ENCODE measurements at places on chromosomes 4 and X. TPM values are rescaled to one million over a fixed set of nuclear protein-coding genes. Genes with fewer than 3 reads are reported as not detected.

DNA sequence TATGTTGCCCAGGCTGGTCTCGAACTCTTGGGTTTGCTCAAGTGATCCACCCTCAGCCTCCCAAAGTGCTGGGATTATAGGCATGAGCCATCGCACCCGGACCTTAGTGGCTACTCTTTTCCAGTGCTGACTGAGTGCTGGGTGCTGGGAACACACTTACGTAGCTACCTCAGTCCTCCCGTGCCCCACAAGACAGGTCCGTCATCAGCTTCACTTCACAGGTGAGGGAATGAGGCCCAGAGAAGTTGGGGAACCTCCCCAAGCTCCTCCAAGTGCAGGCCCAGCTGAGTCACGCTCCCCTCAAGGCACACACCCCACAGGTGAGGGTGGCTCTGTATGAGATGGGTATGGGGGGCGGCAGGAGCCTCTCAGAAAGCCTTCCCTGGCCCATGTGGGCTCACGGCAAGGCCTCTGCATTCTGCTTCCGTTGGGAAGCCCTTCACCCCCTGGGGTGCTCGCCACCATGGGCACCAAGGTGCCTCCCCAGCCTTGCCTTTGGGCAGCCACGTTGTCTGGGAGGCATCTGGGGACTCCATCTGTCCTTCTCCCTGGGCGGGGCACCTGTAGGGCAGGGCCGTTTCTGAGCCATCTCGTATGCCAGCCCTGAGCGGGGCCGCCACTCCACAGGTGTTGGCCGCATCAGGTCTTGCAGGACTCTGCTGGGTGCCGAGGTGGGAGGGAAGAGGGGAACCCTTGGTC lies 28.4 kb downstream of the NSG1 start:
- peaks cover 16% of the 10 kb centered on the region for H3K36me3 ChIP-seq
- H3K4me3 ChIP-seq: no peak overlapping the region
- H3K27me3 ChIP-seq: no peaks in the 10 kb centered on the region
- no peak for DNase-seq
- H3K27ac ChIP-seq: no peak overlapping the region

- H3K27me3 ChIP-seq: no peaks in the 10 kb centered on the region
- H3K36me3 ChIP-seq: no peaks in the 10 kb centered on the region
- no peak overlapping the region for H3K27ac ChIP-seq
Measured at GRCh38 chrX:144681501-144681900, 565.8 kb upstream of the SPANXN1 start.

F11 gene
- not detected for total RNA-seq

DNA sequence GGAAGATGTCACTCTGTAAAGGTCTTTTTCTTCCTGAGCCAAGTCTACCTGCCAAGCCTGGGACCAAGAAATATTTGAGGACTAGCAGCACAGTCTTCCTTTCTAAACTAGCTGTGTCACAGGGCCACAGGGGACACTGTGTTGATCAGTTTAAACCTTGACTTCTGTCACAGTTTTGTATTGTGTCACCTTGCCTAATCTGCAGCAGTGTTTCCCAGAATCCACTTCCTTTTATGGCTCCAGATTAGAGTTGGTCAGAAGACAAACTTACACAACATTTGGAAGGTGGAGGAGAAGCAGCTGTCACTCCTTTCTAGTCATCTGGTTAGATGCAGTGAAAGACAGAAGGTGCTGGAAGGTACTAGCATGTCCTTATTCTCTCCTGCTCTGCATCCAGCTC lies 143.1 kb upstream of the BCOR start:
- H3K27me3 ChIP-seq: no peaks in the 10 kb centered on the region
- H3K4me1 ChIP-seq: peaks cover 7% of the 10 kb centered on the region
- no peak overlapping the region for H3K27ac ChIP-seq
- H3K36me3 ChIP-seq: no peaks in the 10 kb centered on the region
- DNase-seq: no peak
- no peak overlapping the region for H3K4me3 ChIP-seq

DNA sequence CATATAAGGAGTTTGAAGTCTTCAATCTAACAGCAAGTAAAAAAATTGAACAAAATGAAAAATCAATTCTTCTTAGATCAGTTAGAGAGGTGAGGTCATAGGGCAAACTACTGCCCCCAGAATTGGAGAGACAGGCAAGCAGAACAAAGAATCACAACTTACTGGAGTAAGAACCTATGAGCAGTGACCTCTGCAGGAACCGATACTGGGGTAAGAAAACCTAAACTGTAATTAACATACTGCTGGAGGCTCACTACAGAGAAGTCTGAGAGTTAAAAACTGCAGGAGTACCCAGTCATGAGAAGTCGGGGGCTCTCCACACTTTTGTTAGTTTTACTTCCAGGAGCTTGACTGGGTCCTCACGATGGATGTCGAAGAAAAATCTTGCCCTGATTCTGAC lies 16.0 kb downstream of the CLDN22 start:
- no peaks in the 10 kb centered on the region for H3K27me3 ChIP-seq
- no peak for DNase-seq
- no peak overlapping the region for H3K4me3 ChIP-seq
- peaks cover 16% of the 10 kb centered on the region for H3K36me3 ChIP-seq
- H3K27ac ChIP-seq: no peak overlapping the region

GRCh38 chr4:36348403-36348938 lies 67.1 kb downstream of the DTHD1 start:
- DNase-seq: no peak
- H3K36me3 ChIP-seq: no peaks in the 10 kb centered on the region
- no peak overlapping the region for H3K4me3 ChIP-seq
- H3K4me1 ChIP-seq: no peaks in the 10 kb centered on the region

SYN1 gene
- 0.66 TPM for total RNA-seq

DNA sequence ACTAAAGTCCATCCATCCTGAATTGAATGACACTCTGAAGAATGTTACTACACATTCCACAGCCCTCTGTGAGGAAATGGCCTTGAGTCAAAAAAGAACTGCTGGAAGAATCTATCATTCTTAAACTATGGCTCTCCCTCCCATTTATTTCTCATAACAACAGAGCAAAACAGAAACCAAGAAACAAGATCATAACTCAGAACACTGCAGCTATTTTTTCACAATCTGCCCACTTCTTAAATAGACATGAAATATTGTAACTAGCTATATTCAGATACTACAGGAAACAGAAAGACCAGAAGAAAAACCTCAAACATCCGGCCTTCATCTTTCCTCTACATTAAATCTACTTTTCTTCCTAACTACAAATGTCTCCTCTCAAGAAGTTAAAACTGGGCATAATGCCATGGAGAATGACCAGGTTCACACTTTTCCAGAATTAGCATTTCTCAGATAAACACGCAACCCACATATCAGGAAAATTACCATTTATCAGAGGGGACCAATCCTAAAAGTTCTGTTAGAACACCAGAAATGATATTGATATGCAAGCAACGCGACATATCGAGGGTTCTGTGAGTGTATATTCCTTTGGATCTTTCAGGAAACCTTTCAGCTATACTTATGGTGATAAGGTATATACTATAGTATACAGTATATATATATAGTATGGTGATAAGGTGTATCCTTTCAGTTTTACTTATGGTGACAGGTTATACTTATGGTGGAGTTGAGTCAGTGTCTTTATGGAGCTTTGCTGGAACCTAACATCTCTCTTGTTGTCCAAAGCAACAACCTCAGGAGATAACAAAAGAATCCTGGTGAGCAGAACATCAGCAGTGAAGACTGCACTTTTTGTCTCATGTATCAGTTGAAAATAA lies 60.4 kb upstream of the IRF2 start:
- no peak overlapping the region for H3K4me3 ChIP-seq
- peaks cover 41% of the 10 kb centered on the region for H3K4me1 ChIP-seq
- peak; percentile 50 for DNase-seq
- no peaks in the 10 kb centered on the region for H3K27me3 ChIP-seq
- peak overlapping the region; percentile 93 for H3K27ac ChIP-seq

ELOVL6 gene
- 2.5 TPM for total RNA-seq

- no peak overlapping the region for H3K4me3 ChIP-seq
- no peak for DNase-seq
- H3K27ac ChIP-seq: no peak overlapping the region
- H3K4me1 ChIP-seq: no peaks in the 10 kb centered on the region
- H3K27me3 ChIP-seq: no peaks in the 10 kb centered on the region
Measured at GRCh38 chr4:17358241-17358640, 153.6 kb downstream of the QDPR start.

DNA sequence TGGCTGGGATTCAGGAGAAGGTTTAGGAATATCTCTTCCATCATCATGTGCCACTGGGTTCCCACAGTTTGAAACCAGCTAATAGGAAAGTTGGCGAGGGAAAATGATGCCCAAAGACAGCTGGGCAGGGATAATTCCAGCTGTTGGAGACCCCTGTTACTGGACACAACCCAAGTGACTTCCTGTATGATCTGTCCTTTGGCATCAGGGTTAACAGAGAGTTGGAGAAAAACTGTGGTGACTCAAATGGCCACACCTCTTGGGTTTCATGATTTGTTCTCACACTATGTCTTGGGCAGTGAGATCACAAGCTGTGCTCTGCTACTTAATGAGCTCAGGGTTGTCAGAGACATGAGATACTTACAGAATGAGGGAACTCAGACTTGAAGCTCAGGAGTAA lies 3.8 kb downstream of the FGF16 start:
- DNase-seq: no peak
- H3K36me3 ChIP-seq: no peaks in the 10 kb centered on the region
- no peak overlapping the region for H3K4me3 ChIP-seq
- H3K4me1 ChIP-seq: peaks cover 19% of the 10 kb centered on the region
- H3K27me3 ChIP-seq: no peaks in the 10 kb centered on the region

DNA sequence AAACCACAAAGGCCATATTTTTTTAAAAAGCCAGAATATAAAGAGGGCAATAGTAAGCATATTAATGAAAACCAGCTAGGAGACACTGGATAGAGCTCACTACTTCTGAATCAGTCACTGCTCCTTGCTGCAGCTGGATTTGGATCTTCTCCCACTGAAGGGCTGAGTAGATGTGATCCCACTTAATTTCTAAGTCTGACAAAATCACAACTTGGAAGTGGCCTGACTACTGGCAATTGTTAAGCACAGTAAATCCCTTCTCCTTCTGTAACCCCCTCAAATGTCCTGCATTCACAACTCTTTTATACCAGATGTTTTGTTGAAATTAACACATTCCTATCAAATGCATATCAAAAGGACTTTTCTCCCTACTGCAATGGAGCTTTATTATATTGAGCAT lies 72.9 kb downstream of the AMMECR1 start:
- no peaks in the 10 kb centered on the region for H3K36me3 ChIP-seq
- no peak overlapping the region for H3K27ac ChIP-seq
- H3K27me3 ChIP-seq: no peaks in the 10 kb centered on the region
- no peak overlapping the region for H3K4me3 ChIP-seq
- no peak for DNase-seq
- H3K4me1 ChIP-seq: no peaks in the 10 kb centered on the region

DNA sequence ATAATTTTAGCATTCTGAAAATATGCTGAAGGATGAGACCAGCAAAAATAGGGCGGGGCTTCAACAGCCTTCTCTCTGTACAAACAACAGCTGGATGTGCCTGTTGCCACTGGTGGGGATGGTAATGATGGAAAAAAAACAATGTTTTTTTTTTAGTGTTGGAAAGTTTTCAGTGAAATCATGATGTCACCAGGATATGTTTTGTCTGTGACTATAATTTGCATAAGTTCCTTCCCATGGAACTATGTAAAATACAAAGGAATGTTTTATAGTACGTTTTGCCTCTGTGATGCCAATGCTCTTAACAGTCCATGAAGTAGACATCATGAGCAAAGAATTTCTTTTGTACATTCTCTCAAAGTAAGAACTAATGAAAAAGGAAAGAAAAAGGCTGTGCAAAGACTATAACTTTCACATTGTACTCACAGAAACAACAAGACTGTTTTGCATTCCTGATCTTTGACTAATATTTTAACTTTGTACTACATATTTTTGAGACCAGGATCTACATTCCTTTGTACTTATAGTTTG lies 589.7 kb downstream of the SPRY1 start:
- no peaks in the 10 kb centered on the region for H3K36me3 ChIP-seq
- DNase-seq: no peak
- H3K4me1 ChIP-seq: peaks cover 4% of the 10 kb centered on the region
- no peaks in the 10 kb centered on the region for H3K27me3 ChIP-seq
- no peak overlapping the region for H3K4me3 ChIP-seq

MAGEA12 gene
- not detected for total RNA-seq

DNA sequence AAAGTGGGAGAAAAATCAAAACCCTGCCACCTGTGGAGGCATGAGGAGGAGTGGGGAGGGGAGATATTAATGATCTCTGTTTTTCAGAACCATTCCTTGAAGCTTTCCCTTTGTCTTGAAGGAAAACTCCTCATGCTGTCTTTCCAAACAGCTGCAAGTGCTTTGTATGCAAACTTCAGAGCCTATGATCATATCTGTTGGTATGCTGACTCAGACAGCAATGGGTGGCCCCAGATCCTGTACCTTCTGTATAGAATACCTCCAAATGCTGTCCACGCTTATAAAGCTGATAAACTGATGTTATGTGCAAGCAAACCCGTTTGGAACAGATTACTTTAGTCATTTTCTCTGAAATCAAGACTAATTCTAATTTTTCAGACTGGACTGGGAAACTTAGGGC lies 31.9 kb downstream of the BMP15 start:
- no peaks in the 10 kb centered on the region for H3K36me3 ChIP-seq
- H3K4me1 ChIP-seq: no peaks in the 10 kb centered on the region
- H3K4me3 ChIP-seq: no peak overlapping the region
- no peaks in the 10 kb centered on the region for H3K27me3 ChIP-seq

ERCC6L gene
- 0.06 TPM for total RNA-seq

SHROOM3 gene
- total RNA-seq: 101 TPM

DNA sequence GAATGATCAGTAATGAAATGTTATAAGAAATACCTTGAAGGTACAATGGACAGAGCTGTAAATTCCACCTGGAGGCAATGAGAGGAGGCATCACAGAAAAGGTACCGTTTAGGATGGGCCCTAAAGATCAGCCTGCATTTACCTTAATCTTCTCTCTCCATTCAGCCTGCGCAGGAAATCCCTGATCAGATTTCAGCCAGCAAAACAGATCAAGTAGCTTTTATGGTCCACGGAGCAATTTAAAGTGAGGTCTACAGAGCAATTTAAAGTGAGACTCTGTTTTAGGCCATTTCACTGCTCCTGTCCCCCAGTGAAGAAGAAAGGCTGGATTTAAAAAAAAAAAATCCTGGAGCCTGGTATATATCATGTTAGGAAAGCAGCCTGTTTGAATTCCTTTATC lies 195.1 kb upstream of the VCX start:
- no peaks in the 10 kb centered on the region for H3K27me3 ChIP-seq
- H3K27ac ChIP-seq: no peak overlapping the region
- no peaks in the 10 kb centered on the region for H3K36me3 ChIP-seq
- H3K4me3 ChIP-seq: no peak overlapping the region

- H3K4me1 ChIP-seq: no peaks in the 10 kb centered on the region
- no peaks in the 10 kb centered on the region for H3K36me3 ChIP-seq
- no peak for DNase-seq
- H3K27ac ChIP-seq: no peak overlapping the region
Measured at GRCh38 chr4:21139327-21139726, 439.1 kb downstream of the PACRGL start.

GAGE12E gene
- not detected for total RNA-seq

GRCh38 chr4:159297091-159297490 lies 194.2 kb downstream of the RAPGEF2 start:
- peaks cover 23% of the 10 kb centered on the region for H3K4me1 ChIP-seq
- no peak for DNase-seq
- no peak overlapping the region for H3K4me3 ChIP-seq

Data from esophagus muscularis mucosa (tissue), 4 donors.